ENCODE measurements at places on chromosomes 7 and 10.

GRCh38 chr10:109456566-109457301 is 466.6 kb downstream of the XPNPEP1 start:
- peak; percentile 12 for DNase-seq

GRCh38 chr10:7787150-7787856 is 490 bp downstream of the KIN start:
- no peak for DNase-seq

DNA sequence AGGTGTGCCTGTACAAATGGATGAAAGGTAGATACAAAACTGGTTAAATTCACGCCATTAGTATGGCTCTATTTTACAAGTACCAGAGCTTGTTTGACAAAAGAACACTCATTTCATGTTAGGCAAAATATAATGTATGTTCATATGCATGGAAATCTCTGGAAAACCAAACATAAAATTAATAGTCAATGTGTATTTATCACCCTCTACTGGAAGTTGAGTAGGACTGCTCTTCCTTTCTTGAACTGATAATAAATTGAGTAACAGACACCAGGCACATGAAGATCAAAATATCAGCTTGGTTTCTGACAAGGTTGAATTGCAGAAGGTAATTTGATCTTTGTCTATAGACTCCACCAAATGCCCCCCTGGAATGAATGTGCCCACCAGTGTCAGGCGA is 19.8 kb upstream of the AKR1B1 start:
- DNase-seq: no peak

- DNase-seq: no peak
Measured at GRCh38 chr10:35752469-35753461, 110.7 kb upstream of the FZD8 start.

GRCh38 chr7:42222891-42223290 is 14.1 kb downstream of the GLI3 start:
- DNase-seq: no peak

GRCh38 chr10:52755297-52756062 is 17.1 kb downstream of the MBL2 start:
- no peak for DNase-seq

- DNase-seq: no peak
Measured at GRCh38 chr7:130356876-130357611, 12.4 kb downstream of the CPA5 start.

DNA sequence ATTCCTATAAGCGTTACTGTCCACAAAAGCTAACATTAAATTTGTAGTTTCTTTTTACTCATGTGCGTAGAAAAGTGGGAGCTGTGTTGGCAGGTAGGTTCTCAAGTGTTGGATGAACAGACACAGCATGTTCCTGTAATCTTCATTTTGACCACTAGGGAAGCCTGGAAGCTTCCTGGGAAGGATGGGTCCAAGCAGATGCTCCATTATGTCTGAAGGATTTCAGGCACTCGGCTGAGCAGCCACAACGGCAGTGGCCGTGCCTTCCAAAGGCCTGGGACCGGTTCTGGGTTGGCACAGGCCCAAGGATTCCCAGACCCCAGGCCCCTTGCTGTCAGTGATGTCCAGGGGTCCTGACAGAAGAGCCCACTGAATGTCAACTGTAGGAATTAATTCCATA is 386.3 kb downstream of the TNS3 start:
- DNase-seq: no peak

DNA sequence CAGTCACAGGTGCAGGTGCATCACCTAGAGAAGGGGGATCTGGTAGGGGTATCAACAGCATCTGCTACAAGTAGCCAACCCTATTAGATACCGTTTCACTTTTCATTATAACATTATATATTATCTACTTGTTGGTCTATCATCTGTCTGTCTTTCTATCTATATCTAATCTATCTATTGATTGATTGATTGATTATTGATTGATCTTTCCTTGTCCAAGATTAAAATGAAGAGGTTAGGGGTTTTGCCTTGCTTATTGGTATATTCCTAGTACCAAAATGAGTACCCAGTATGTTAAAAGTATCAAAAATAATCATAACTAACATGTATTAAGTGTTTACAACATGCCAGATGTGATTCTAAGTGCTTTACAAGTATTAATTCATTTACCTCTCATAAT is 121.5 kb downstream of the GPR158 start:
- DNase-seq: no peak

- DNase-seq: no peak
Measured at GRCh38 chr10:132708441-132708840, 77.5 kb downstream of the NKX6-2 start.

- DNase-seq: no peak
Measured at GRCh38 chr7:101535351-101535751, 93.7 kb downstream of the MYL10 start.

GRCh38 chr7:68914006-68914405 is 684.3 kb upstream of the AUTS2 start:
- DNase-seq: no peak

- DNase-seq: no peak
Measured at GRCh38 chr7:108669958-108670357, 100.3 kb downstream of the DNAJB9 start.

DNA sequence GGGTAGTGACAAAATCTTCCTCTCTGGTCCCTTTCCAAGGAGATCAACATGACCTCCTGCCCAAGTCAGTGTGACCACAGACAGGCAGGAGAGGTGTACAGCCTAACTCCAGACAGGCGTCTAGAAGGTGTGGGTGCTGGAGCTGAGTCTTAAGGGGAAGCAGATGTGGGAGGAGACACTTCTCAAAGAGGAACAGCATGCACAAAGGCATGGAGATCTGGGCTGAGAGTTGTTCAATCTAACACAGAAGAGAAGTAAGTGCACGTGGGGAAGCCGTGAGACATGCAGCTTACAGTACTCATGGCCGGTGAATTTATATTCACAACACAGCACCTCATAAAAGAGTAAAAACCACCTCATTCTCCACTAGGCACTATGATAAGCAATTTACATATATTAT is 23.8 kb upstream of the GSDME start:
- DNase-seq: no peak
